ENCODE measurements at places on chromosomes 3 and 15. TPM values are rescaled to one million over a fixed set of nuclear protein-coding genes. Genes with fewer than 3 reads are reported as not detected.

GRCh38 chr3:130789782-130790322, 43.2 kb upstream of the PIK3R4 start:
- H3K36me3 ChIP-seq: no peaks in the 10 kb centered on the region
- DNase-seq: no peak
- no peak overlapping the region for H3K27ac ChIP-seq
- H3K4me3 ChIP-seq: no peak overlapping the region

GRCh38 chr15:26842391-26842790, 24.5 kb upstream of the GABRA5 start:
- H3K4me1 ChIP-seq: no peaks in the 10 kb centered on the region
- no peaks in the 10 kb centered on the region for H3K36me3 ChIP-seq
- H3K27me3 ChIP-seq: no peaks in the 10 kb centered on the region
- H3K27ac ChIP-seq: no peak overlapping the region

GRCh38 chr15:36449662-36450145, 129.7 kb upstream of the CDIN1 start:
- H3K36me3 ChIP-seq: no peaks in the 10 kb centered on the region
- DNase-seq: no peak
- no peaks in the 10 kb centered on the region for H3K4me1 ChIP-seq
- H3K27ac ChIP-seq: peak overlapping the region; percentile 31
- H3K4me3 ChIP-seq: no peak overlapping the region
- H3K27me3 ChIP-seq: no peaks in the 10 kb centered on the region

GRCh38 chr3:130260918-130261317, 84.6 kb upstream of the COL6A5 start:
- no peaks in the 10 kb centered on the region for H3K27me3 ChIP-seq
- no peaks in the 10 kb centered on the region for H3K4me1 ChIP-seq
- no peak overlapping the region for H3K4me3 ChIP-seq
- DNase-seq: no peak
- no peaks in the 10 kb centered on the region for H3K36me3 ChIP-seq
- H3K27ac ChIP-seq: no peak overlapping the region

DNA sequence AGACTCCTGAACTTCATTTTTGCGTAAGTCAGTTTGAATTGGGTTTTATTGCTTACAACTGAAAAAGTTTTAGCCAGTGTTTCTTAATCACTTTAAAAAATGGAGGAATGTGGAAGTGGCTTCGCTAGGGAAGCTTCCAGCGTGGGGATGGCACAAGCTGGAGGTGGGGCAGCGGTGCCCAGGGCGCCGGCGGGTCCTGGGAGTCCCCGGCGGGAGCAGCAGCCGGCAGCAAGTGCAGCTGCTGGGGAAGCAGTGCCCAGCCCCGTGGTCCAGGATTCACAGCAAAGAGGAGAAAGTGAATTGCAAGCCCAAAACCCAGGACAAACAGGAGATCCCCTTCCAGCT, 301.8 kb upstream of the PROK2 start:
- no peak for DNase-seq
- H3K27me3 ChIP-seq: no peaks in the 10 kb centered on the region

- peaks cover 73% of the 10 kb centered on the region for H3K4me1 ChIP-seq
- H3K27ac ChIP-seq: no peak overlapping the region
- no peaks in the 10 kb centered on the region for H3K36me3 ChIP-seq
- H3K27me3 ChIP-seq: no peaks in the 10 kb centered on the region
- no peak for DNase-seq
Measured at GRCh38 chr3:57015350-57015729, 45.1 kb upstream of the SPATA12 start.

DNA sequence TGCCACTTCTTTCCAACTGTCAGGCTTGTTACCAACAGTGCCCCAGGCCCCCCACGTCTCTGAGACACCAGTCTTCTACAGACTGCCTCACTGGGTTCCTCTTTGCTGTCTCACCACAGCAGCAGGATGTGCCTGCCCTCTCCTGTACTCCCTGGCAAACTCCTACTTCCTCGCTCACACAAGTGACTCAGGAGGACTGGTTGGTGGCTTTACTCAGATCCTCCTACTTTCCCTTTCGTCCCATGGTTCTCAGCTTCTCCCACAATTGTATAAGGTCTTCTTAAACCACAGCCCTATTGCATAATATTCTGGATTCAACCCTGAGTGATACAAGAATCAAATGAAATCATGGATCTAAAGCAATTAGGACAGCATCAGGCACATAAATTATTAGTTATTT, 246.6 kb upstream of the PROK2 start:
- H3K36me3 ChIP-seq: no peaks in the 10 kb centered on the region
- no peak for DNase-seq
- H3K4me1 ChIP-seq: peaks cover 8% of the 10 kb centered on the region

- H3K27me3 ChIP-seq: no peaks in the 10 kb centered on the region
- H3K4me1 ChIP-seq: no peaks in the 10 kb centered on the region
Measured at GRCh38 chr15:27645672-27646071, 453.4 kb downstream of the OCA2 start.

DNA sequence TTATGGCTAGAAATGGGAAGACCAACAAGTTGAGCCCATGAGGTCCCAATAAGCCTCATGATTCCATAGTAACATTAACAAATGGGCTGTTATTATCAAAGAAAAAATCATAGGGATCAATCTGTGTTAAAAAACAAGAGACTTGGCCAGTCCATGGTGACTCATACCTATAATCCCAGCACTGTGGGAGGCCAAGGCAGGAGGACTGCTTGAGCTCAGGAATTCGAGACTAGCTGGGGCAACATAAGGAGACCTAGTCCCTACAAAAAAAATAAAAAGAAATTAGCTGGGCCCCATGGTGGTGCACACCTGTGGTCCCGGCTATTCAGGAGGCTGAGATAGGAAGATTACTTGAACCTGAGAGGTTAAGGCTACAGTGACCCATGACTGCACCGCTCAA, 124.8 kb downstream of the DMXL2 start:
- no peaks in the 10 kb centered on the region for H3K4me1 ChIP-seq
- H3K36me3 ChIP-seq: peaks cover 4% of the 10 kb centered on the region
- no peak overlapping the region for H3K4me3 ChIP-seq
- DNase-seq: no peak
- H3K27me3 ChIP-seq: no peaks in the 10 kb centered on the region
- no peak overlapping the region for H3K27ac ChIP-seq

GRCh38 chr3:155362808-155363689, 69.6 kb upstream of the STRIT1 start:
- H3K36me3 ChIP-seq: no peaks in the 10 kb centered on the region
- H3K4me1 ChIP-seq: no peaks in the 10 kb centered on the region
- no peak overlapping the region for H3K4me3 ChIP-seq
- H3K27me3 ChIP-seq: no peaks in the 10 kb centered on the region
- DNase-seq: no peak

DNA sequence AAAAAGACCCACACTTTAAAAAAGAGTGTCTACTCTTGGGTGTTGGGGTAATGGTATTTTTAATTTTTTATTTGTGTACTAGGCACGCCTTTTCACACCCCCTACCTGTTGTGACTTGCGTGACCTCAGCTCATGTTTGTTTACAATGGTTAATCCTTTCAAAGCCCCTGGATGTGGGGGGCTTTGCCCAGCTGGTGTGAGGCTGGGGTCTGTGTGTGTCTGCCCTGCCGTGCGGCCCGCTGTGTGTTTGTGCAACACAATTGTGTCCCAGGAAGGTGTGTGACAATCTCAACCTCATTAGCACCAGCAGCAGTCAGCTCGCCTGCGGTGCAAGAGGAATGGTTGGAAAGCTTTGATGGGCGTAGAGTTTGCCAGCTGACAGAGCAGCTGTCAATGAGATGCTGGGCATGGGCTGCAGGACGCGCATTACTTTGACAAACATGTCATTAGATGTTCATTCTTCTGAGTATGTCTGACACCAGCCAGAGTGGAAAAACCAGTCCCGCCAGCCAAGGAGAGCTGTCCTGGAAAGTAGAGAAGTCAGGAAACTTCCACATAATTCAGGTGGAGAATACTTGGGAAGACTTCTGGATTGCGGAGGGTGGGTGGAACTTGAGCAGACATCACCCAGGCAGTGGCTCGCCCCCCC, 9.6 kb downstream of the LRRK1 start:
- no peak for DNase-seq
- no peak overlapping the region for H3K4me3 ChIP-seq
- H3K36me3 ChIP-seq: no peaks in the 10 kb centered on the region

GRCh38 chr15:73997986-73998385, 3.5 kb downstream of the PML start:
- H3K27ac ChIP-seq: peak overlapping the region; percentile 95
- peaks cover 6% of the 10 kb centered on the region for H3K36me3 ChIP-seq
- no peaks in the 10 kb centered on the region for H3K27me3 ChIP-seq
- no peak overlapping the region for H3K4me3 ChIP-seq

DNA sequence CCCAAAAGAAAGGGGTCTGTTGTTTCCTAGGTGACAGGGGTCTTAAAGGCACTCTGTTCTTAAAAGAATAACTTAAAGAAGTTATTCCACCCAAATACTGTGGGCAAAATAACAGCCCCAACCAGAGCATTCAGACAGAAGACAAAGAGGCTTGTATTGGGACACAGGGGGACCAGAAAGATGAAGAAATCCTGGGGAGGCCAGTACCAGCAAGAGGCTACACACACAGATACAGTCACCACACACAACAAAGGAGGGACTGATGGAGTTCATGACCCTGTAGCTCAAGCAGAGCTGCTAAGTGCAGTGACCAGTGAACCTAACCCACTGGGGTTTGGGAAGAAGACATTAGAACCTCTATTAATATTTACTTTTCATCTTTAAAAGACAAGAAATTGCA, 59.0 kb downstream of the MTHFS start:
- H3K27me3 ChIP-seq: no peaks in the 10 kb centered on the region
- H3K4me3 ChIP-seq: no peak overlapping the region
- H3K27ac ChIP-seq: no peak overlapping the region
- no peaks in the 10 kb centered on the region for H3K4me1 ChIP-seq

- no peak overlapping the region for H3K4me3 ChIP-seq
- no peak overlapping the region for H3K27ac ChIP-seq
- no peaks in the 10 kb centered on the region for H3K4me1 ChIP-seq
- no peaks in the 10 kb centered on the region for H3K27me3 ChIP-seq
Measured at GRCh38 chr3:54232618-54233017, 110.3 kb downstream of the CACNA2D3 start.

DNA sequence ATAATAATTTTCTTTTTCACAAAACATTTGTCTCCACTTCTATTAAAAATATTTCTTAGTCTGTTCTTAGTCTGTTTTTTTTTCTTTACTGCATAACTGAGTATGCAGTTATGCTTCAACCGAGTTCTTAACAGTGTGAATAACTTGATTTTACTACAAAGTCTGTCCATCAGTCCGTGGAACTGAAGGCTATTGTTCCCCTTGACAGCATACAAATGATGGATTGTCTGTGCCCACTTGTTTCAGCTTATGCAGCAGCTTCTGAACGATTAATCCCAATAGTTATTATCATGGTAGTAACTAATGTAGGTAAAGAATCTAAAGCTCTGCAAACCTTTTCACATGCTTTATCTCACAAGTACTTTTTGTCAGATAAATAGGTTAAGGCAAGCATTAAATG, 150.7 kb downstream of the SSR3 start:
- H3K4me3 ChIP-seq: no peak overlapping the region
- no peak for DNase-seq
- H3K27me3 ChIP-seq: no peaks in the 10 kb centered on the region
- H3K36me3 ChIP-seq: no peaks in the 10 kb centered on the region
- H3K27ac ChIP-seq: no peak overlapping the region

DNA sequence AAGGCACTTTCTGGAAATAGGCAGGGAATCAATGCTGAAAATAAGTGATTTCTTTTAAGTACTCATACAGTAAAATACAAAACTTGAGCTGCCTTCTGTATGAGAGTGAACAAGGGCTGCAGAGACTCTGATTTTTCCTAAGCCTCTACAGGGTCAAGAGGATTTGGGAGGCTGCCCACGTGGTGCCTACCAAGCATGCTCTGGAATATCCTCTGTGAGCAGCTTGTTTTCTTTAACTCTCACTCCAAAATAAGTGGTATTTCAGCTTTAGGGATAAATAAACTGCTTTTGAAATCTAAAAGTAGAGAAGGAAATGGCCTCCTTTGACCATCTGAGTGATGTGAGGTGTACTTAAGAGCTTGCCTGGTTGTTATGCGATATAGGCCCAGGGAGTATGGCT, 8.1 kb upstream of the SELENOK start:
- H3K27ac ChIP-seq: no peak overlapping the region
- no peak overlapping the region for H3K4me3 ChIP-seq
- DNase-seq: no peak
- H3K27me3 ChIP-seq: no peaks in the 10 kb centered on the region
- H3K4me1 ChIP-seq: no peaks in the 10 kb centered on the region

DNA sequence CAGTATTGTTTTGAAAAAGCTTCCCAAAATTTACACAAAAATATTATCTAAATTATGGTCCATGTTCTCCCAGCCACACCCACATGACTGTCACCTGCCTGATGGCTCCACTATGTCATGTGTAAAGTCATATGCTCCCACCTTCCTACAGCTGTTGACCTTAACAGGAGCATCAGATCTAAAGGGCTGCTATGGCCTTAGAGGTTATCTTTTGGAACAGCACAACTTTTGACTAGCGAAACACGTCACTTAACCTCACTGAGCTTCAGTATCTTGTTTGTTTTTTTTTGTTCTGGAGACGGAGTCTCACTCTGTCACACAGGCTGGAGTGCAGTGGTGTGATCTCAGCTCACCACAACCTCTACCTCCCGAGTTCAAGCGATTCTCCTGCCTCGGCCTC, 64.4 kb downstream of the PRKAR2A start:
- no peaks in the 10 kb centered on the region for H3K4me1 ChIP-seq
- no peaks in the 10 kb centered on the region for H3K27me3 ChIP-seq
- H3K27ac ChIP-seq: no peak overlapping the region

DNA sequence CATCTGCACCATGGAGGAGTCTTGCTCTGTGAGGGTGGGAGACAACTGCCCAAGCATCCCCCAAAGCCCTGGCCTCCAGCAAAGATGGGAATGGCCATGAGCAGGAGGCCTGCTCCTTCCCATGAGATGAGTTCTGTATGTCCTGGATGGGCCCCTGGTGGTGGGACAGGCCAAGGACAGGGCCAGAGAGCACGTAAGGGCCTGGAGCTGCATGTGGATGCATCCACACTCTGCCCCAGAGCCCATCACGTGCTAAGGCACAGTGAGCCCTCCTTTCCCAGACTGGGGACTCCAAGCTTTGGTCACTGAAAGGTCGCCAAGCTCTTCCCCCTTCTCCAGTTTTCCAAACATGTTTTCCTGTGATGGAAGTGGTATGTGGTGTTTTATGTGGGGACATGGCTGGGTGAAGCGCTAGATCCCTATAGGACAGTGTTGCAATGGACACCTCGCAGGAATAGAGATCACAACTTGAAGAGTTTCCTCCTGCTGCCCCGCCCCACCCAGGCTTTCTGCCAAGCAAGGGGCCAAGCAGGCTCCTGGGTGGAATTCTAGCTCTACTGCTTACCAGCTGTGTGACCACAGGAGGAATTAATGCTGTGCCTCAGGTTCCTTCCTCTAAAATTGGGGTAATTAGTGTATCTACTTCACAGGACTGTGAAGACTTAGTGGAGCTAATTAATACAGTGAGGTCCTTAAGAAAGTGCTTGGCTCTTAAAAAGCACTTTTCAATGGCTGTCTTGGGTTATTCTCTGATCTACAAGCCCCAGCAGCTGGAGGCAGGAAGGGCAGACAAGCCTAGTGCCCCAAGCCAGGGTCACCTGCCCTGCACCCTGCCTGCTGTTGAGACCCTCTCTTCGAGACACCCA, 106.4 kb upstream of the RPL32 start:
- no peak overlapping the region for H3K27ac ChIP-seq
- DNase-seq: peak; percentile 77
- no peaks in the 10 kb centered on the region for H3K36me3 ChIP-seq
- no peaks in the 10 kb centered on the region for H3K27me3 ChIP-seq
- no peak overlapping the region for H3K4me3 ChIP-seq

TNNC1 gene
- 2.9 TPM for total RNA-seq

CACNA2D3 gene
- total RNA-seq: 7.2 TPM

SKOR1 gene
- total RNA-seq: not detected

ALDH1A2 gene
- 1.9 TPM for total RNA-seq

STAG1 gene
- 42.9 TPM for total RNA-seq

LEKR1 gene
- total RNA-seq: not detected
